ENCODE measurements at places on chromosomes 2 and 18.

DNA sequence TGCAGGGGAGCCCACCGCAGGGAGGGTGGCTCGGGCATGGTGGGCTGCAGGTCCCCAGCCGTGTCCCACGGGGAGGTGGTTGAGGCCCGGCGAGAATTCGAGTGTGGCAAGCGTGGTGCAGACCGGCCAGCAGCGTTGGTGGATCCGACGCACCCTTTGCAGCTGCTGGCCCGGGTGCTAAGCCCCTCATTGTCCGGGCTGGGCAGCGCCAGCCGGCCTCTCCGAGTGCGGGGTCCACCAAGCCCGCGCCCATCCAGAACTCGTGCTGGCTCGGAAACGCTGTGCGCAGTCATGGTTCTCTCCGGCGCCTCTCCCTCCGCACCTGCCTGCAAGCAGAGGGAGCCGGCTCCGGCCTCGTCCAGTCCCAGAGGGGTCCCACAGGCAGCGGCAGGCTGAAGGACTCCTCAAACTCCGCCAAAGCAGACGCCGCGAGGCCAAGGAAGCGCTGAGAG is 177.0 kb upstream of the SLC35G4 start:
- DNase-seq = no peak

GRCh38 chr2:106758901-106759497 is 127.0 kb downstream of the ST6GAL2 start:
- no peak for DNase-seq

GRCh38 chr2:239608723-239609122 is 207.9 kb upstream of the HDAC4 start:
- DNase-seq = no peak

GRCh38 chr2:68632021-68632420 is 11.4 kb upstream of the PROKR1 start:
- DNase-seq = no peak

GRCh38 chr2:100228415-100228814 is 86.0 kb upstream of the AFF3 start:
- DNase-seq = no peak

DNA sequence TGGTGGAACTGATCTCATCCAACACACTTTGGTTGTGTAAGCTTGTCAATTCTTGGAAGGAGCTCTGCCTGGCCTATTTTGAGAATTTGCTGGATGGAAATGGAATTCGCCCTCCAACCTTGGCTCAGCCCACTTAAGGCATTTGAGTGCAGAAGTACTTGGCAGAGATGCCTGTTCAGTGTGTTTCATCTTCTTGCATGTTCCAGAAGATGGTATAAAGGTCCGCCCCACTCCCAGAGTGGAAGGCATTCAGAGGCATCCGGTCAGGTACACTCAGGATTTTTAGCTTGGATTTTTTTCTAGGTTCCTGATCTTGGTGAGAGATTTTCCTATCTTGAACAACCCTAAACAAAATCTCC is 61.3 kb upstream of the TXNDC2 start:
- DNase-seq = no peak

- DNase-seq = no peak
Observed at GRCh38 chr18:80067897-80068296, 33.7 kb downstream of the RBFA start.

DNA sequence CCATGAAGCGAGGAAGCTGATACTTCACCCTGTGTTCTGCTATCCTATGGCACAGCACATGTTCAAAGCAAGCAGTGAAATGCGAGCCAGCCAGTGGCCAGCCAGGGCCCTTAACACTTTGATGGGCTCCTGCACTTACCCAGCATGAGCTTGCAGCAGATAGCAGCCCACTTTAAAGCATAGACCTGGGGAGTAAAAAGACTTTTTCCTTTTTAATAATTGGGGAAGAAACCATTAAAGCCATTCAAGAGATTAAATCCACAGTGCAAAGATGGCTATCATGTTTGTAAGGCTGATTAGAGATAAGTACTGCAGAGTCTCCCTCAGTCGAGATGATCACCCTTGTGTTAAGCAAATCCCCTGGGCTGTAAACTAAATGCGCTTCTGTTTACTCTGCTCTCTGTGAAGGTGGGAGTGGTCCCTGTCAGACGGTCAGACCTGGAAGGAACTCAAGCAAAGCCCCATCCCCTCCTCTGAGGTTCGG is 15.7 kb downstream of the CCBE1 start:
- no peak for DNase-seq

DNA sequence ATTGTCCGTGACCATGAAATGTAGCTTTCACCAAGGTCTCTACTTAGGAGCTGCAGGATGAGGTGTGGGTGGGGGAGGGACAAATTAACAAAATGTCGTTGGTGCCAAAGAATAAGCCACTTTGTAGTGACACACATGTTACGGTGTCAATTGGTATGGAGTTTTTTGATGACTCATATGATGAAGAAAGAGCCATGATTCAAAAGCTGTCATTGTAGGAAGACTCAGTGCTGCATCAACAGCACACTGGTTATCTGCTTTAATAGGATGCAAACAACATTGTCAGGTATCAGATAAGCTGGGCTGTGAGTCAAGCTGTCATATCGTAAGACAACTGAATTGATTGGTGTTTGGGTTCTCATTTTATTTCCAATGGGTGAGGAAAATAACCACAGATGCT is 36.6 kb upstream of the BOD1L2 start:
- DNase-seq = no peak

GRCh38 chr2:224134003-224134734 is 95.1 kb upstream of the SERPINE2 start:
- DNase-seq = no peak

GRCh38 chr2:24403832-24404212 is 43.5 kb upstream of the ITSN2 start:
- DNase-seq = no peak
